ENCODE measurements at places on chromosomes 16 and 17.

DNA sequence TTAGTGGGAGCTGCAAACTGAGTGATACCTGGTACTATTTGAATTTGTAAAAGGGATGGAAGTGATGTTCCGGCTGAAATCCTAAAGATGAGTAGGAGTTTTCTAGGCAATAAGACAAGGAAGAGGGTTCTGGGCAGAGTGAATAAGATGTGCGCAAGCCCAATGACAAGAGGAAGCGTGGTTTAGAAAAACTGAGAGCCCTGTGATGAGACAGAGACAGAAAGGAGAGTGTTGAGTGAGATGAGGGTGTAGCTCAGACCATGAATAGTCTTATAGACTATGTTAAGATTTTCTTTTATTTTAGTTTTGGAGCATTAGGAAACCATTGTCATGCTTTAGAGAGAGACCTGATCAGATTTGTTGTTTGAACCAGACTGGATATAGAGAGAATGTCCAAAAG lies 50.2 kb downstream of the COX10 start:
- no peak for DNase-seq

GRCh38 chr17:9424071-9424640 lies 151.5 kb downstream of the STX8 start:
- DNase-seq, result no peak

GRCh38 chr16:86018487-86018886 lies 119.5 kb downstream of the IRF8 start:
- no peak for DNase-seq

GRCh38 chr16:73108195-73108963 lies 60.5 kb upstream of the ZFHX3 start:
- DNase-seq, result no peak

GRCh38 chr17:42252597-42253550 lies 23.3 kb downstream of the STAT5B start:
- no peak for DNase-seq

GRCh38 chr17:83031321-83031945 lies 48.0 kb upstream of the METRNL start:
- DNase-seq, result no peak

DNA sequence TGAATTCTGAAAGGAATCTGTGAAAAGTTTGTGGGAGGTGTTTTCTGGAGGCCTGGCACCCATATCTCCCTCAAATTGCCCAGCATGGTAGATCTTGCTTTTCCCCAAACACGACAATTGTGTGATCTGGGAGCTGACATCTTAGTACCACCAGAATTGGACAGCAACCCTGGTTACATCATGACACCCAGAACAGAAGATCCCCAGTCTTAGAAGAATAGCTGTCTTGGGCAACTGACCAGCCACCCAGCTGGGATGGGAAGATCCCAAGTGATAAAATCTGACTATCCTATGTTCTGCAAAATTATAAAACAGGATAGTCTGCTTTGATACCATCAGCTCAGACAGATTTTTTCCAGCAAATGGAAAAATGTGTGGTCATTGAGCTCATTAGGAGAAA lies 235.3 kb downstream of the CDH13 start:
- no peak for DNase-seq
